ENCODE measurements at places on chromosomes 13 and 19.

DNA sequence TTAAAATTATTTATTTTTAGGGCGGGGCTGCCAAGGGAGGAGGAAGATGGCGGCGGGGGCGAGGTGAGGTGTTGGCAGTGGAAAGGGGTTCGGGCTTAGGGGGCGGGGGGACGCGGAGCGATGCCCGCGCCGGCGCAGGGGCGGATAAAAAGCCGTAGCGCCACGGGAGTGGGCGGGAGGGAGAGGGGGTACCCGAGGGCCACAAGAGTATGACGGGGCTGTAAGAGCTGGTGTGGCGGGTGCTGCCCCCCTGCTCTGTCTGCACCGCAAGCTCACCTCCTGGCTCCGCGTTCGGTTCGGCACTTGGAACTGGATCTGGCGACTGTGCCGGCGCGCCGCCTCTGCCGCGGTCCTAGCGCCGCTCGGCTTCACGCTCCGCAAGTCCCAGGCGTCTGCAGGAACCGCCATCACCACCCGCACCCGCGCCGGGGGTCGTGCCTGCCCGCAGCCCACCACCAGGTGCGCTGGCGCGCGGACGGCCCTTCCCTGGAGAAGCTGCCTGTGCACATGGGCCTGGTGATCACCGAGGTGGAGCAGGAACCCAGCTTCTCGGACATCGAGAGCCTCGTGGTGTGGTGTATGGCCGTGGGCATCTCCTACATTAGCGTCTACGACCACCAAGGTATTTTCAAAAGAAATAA lies 265.2 kb upstream of the SGCG start:
- DNase-seq: no peak

DNA sequence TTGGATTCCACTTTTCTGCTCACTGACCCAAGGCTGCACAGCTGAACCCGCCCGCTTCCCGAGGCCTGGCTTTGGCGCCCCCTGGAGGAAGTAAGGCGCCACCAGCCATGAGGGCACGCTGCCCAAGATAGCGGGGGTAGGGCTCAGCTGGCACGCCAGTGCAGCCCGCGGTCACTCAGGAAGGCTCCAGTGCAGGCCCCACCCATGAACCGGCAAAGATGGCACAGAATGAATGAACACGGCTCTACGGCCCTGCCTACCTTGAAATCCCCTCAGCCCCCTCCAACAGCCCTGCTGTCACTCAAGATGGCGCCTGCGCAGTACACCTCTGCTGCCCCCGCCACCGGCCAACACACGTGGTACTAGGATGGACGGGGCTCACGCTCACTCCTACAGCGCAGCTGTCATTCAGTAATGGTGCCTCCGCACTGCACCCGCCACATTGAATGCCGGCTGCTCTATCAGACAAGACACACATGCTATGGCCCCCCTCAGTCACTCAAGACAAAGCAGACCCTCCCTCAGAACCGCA lies 3.0 kb downstream of the PEG3 start:
- no peak for DNase-seq

DNA sequence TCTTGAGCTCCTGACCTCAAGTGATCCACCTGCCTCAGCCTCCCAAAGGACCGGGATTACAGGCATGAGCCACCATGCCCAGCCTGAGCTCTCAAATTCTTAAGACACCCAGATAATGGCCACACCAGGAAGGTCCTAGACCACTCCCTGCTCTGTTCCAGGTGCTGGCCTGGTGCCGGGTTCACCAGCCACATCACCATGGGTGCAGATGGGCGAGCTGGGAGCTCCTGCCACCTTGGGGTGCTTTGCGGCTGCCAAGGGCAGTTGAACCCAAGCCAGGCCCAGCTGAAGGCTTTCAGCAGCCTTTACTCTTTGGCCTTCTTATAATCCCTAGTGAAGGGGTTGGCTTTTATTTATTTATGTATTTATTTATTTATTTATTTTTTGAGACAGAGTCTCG lies 4.9 kb downstream of the HPN start:
- DNase-seq: no peak

DNA sequence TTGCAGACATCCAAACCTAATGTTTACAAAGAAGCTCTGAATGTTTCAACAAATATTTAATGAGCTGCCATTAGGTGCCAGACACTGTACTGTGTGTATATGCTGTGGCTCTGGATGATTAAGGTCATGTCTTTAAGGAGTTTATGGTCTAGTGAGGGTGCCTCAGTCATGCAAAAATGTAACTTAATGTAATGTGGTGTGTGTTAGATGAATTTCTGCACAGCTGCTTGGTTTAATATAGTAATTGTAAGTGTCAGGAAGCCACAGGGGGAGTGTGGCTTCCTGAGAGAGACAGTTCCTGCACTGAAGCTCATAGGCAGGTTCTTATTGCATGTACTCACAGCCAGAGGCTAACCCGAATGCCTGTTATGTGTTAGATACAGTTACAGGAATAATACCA lies 43.3 kb downstream of the SPATA13 start:
- DNase-seq: peak; percentile 52

- DNase-seq: no peak
These were observed at the start of gene PTGER1 for GRCh38 chr19:14475251-14476073. PTGER1 (minus strand) TSS chr19:14475354; CDS start chr19:14474320, 1,034 bp downstream.

DNA sequence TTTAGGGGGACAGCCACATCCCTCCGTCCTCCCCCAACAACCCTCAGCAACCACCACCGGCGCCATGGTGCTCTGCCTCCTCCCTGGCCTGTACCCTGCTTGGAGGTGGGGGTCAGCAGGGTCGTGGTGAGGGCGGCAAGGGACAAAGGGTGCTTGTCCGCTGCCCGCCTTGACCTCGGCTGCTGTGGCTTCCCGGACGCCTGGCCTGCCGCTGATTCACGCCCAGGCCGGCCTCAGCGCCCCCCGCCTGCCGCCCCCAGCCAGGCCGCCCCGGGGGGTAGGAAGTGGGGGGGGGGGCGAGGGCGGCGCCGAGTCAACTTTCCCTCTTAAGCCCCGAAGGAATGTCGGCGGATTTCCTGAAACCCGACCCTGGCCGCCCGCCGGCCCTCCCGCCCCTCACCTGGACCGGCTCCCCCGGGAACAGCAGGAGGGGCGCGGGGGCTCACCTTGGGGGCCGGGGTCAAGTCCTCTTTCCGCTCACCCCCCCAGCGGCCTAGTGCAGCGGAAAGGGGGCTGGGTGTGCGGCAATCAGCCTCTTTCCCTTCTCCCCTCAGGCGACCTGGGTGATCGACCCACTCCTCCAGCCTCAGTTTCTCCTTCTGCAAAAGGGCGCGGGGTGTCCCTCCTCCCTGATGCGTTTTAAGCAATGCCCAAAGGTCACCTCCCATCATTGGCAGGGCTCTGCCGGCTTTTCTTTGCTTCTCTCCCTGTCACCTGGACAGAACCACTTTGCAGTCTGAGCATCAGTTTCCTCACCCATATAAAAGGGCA lies 1.9 kb upstream of the TMEM59L start:
- DNase-seq: no peak

GRCh38 chr13:30705680-30706079 lies 29.7 kb upstream of the ALOX5AP start:
- no peak for DNase-seq

GRCh38 chr13:28761586-28761985 lies 42.8 kb upstream of the SLC46A3 start:
- DNase-seq: no peak

DNA sequence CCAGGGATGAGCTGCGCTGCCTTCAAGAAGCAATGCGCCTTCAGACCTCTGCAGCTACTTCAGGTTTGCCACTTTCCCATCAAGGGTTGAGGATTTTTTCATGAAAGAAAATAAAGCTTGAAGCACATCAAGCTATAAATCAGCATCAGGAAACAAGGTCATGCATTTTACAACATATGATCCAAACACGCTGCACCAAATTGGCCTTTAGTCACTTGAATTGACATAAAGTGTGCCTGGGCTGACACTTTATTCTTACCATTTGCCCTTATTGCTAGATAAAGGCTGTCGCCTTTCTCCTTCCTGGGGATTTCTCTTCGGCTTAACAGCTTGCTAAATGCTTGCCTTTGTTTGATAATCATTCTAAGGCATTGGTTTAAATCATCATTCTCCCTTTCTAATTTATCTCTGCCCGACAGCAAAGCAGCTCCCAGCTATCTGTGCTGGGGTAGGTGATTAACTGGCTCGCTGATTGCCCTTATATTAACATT lies 87.7 kb downstream of the LHFPL6 start:
- no peak for DNase-seq

DNA sequence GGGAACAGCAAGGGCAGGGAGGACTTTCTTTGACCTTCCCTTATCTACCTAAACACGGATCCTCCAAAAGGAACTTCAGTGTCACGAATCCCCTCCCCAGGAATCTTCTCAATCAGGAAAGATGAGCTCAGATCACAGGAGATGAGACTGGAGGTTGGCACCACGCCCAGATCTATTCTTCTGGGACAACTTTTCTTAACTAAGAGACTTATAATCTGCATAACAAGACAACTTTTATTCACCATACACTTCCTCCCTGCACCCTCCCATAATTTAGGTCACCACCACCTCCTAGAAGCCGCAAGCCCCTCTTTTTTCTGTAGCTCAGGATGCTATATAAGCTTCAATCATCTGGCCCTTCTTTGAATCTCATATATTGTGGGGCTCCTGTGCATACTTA lies 19.2 kb upstream of the AKT2 start:
- DNase-seq: no peak

DNA sequence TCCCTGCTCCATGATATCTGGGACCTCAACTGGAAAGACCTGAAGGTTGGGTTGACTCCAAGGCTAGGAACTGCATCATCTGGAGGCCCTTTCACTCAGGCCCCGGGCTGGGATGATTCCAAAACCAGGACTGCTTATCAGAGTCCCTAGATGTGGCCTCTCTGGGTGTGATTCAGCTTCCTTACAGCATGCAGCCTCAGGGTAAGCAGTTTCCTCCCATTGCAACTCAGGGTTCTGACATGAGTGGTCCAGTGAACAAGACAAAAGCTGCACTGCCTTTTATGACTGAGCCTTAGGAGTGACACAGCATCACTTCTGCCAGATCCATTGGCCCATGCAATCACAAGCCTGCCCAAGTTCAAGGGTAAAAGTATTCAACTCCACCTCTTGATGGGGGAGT lies 502.8 kb downstream of the COG6 start:
- no peak for DNase-seq

DNA sequence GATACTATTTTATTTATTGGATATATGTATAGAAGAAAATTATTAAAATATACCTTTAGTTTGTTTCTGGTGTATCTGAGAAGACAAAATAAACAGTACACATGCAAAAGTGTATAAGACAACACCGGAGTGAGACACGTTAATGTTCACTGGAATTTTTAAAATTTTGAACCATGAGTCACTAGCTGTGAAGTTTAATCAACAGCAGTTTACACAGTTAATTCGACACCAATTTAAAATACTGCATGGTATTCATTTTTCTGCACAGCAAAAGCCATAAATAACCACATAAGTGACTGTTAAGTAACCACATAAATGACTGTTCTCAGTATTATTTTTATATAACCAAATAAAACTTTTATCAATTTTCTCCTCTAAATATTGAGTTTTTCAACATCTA lies 418.7 kb upstream of the NBEA start:
- no peak for DNase-seq

- no peak for DNase-seq
These were observed 673.7 kb upstream of the MIR17HG start for GRCh38 chr13:90673746-90674145.

- DNase-seq: no peak
These were observed 599.5 kb upstream of the PCDH9 start for GRCh38 chr13:67829641-67830040.

DNA sequence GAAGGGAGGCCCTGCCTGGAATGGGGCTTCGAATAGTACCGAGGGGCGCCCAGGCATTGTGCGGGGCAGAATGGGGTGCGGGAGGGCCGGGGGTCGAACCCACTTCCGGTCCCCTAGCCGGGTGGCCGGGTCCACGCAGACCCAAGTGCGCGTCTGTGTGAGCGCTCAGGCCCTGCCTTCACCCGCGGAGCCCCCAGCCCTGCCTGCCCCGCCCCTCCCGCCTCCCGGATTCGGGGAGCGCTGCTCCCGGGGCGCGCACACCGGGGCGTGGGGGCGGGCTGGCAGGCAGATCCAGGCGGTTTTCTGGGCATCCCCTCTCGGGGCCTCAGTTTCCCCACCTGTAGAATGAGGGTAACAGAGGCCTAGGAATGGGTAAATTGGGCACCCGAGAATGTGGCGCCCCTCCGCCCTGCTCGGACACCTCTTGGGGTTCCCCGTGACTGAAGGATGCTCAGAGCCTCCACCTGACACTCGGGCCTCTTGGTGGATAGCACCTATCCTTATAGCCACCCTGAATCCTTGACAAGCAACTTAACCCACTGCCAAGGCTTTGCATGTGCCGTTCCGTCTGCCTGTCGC lies 682 bp downstream of the PIK3R2 start:
- DNase-seq: no peak

GRCh38 chr13:28531845-28532387 lies 37.0 kb upstream of the FLT1 start:
- no peak for DNase-seq

DNA sequence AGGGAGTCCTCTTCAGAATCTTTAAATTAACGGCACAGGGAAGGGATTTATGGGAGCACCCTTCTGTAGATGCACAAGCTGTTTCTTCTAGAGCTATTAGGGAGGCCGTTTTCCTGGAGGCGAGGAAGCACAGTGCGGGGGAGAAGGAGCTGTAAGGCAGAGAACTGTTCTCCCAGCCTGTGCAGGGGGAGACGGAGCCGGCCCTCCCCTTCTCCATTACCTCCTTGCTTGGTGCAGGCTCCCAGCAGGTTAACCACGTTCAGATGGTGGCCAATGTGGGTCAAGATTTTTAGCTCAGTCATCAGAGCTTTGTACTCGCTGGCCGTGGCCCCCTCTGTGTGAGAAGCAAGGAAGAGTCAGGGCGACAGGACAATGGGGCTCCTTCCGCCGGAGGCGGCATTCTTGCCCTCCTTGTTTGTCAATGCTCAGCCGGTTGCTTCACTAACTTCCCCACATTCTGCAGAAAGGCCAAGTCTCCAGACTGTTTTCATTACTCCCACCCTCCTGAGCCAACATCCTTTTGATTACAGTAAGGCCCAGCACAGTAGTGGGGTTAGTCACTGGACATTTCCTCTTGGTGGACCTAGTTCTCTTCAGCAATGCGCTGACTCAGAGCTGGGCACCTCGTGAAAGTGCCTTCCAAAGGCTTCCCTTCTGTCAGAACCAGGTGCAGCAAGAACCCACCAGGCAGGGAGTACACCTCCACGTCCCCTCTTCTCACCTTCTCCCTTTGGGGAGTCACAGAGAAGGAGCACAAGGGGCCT lies 165.4 kb downstream of the FLT1 start:
- no peak for DNase-seq

All from T-cell (primary cell).